Ovary (tissue), 10 donors: ENCODE measurements at places on chromosomes 16 and 17. TPM values are rescaled to one million over a fixed set of nuclear protein-coding genes. Genes with fewer than 3 reads are reported as not detected.

DNA sequence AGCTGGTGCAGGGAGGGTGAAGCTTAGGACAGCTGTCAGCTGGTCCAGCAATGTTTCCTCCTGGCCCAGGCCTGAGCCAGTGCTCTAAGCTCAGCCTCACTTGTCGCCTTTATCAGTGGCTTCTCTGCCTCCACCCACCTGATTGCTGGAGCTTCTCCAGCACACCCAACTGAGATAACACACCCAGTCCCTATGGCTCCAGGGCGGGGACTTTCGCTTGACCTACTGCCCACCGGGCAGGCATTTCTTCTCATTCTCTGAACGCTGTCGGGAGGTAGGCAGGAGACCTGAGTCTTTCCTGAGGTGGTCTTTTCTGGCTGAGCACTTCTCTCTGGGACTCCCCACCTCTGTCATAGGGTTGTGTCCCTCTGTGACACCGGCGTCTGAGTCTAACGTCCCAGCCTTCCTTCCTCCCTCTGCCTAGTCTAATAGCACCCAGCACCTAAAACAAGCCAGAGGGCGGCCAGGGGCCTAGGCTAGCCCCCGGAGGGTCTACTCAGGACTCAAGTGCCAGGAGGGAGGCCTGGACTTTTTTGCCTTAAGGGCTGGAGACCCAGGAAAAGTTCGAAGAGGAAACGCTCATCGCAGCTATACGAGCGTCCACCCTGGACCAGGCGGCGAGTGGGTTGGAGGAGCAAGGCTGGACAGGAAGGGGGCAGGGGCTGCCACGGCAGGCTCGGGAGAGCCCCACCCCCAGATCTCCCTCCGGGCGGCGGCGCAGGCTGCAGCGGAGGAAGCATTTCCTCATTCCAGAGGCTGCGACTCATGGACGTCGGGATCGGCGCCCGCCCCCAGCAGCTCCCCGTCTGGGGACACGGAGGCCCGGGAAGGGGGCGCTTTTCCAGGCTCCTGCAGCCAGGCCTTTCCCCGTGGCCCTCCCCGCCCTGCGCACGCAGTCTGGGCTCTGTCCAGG, 756 bp downstream of the TAX1BP3 start:
- H3K27ac ChIP-seq: peak overlapping the region; percentile 89
- peak overlapping the region; percentile 88 for H3K4me3 ChIP-seq
- peaks cover 19% of the 10 kb centered on the region for H3K4me1 ChIP-seq
- no peaks in the 10 kb centered on the region for H3K36me3 ChIP-seq
- DNase-seq: peak; percentile 93

DNA sequence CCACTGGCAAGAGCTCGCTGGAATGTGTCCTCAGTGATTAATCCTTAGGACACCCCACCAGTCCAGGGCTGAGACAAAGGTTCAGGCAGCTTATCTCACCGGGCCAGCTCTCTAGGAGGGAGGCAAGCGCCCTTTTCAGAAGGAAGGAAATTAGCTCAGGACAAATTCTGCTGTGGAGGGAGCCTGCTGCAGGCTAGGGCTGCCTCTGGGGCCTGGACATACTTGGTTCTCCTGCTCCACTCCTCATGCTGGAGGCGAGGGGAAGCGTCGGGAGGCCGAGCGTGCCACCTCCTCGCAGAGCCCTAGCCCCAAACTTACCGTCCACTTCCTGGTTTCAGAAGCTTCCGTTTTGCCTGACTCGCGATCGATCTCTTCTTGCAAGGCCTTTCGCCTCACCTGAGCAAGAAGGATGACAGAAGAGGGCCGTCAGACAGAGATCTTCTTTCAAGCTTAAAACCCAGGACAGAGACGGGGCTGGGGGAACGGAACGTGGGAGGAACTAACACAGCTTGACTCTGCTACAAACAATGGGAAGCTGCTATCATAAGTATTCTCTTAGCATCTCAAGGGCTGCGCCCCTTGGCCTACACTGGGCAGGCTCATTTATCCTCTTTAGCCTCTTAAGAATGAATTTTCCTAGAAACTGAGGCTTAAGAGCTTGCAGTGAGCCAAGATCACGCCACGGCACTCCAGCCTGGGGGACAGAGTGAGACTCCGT, 7.7 kb downstream of the KNOP1 start:
- no peak overlapping the region for H3K4me3 ChIP-seq
- H3K27me3 ChIP-seq: no peaks in the 10 kb centered on the region
- H3K4me1 ChIP-seq: no peaks in the 10 kb centered on the region
- H3K27ac ChIP-seq: no peak overlapping the region

DNA sequence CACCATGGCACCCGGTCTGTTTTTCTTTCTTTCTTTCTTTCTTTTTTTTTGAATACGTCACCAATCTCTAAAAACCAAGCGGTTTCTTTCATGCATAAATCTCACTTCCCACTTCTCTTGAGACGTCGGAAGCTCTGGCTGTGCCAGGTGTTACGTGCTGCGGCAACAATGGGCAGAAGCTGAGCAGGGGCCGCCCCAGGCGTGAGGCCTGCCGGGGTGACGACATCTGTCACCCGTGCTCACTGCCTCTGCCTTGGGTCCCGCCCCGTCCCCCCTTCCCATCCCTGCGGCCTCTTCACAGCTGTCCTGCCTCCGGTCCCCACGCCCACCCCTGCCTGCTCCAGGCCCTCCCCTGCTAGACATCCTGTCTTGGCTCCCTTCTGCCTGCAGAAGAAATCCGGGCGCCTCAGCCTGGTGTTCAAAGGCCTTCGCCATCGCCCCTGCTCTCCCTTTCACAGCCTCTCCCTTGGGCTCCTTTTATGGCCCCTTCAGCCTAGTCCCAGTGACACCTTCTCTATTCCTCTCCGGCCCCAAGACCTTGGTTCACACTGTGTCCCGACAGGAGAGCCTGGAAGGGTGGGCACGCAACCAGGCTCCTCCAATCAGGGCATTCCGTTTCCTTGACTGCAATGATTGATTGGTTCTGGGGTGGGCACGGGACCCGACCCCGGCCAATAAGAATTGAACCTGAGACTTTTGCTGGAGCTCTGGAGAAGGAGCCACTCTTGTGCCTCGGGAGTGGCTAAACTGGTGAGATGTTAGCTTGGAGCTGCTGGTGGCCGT, 4.8 kb downstream of the P2RX1 start:
- no peaks in the 10 kb centered on the region for H3K27me3 ChIP-seq
- H3K4me3 ChIP-seq: no peak overlapping the region
- H3K36me3 ChIP-seq: no peaks in the 10 kb centered on the region

GRCh38 chr17:31536451-31536850, 145.0 kb downstream of the RAB11FIP4 start:
- H3K4me1 ChIP-seq: peaks cover 9% of the 10 kb centered on the region
- H3K27me3 ChIP-seq: no peaks in the 10 kb centered on the region
- no peaks in the 10 kb centered on the region for H3K36me3 ChIP-seq
- H3K27ac ChIP-seq: no peak overlapping the region
- no peak for DNase-seq

DNA sequence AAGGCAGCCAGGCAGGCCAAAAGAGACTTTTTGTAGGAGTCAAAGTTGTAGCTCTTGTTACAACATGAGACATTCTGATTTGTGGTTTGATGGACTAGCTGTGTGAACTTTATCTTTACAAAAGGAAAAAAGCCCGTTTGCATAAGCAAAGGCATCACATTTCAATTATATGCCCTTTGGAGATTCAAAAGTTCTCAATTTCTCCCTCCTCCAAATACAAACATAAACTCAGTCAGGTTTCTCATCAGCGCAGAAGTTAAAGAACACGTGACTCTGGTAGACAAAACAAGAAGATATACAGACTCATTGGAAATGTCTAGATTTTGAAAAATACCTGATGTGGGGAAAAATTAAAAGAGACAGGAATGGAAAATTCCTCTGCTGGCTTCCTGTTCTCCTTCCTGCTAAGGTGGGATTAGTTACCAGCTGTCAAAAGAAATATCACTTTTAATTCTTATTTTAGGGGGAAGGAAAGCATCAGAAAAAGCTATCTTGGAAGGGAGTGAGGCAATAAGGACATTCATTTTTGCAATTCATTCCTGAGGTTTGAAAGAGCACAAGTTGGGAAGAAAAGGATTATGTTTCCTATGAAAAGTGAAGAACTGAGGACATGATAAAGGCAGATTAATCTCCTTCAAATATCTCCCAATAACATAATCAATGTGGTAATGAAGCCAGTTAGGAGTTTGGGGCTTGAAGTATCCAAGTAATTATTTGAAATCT, 4.6 kb upstream of the KCNJ16 start:
- no peaks in the 10 kb centered on the region for H3K36me3 ChIP-seq
- peaks cover 4% of the 10 kb centered on the region for H3K4me1 ChIP-seq
- DNase-seq: no peak
- peak overlapping the region; percentile 18 for H3K27ac ChIP-seq
- H3K27me3 ChIP-seq: no peaks in the 10 kb centered on the region

OTOP3 gene
- not detected for total RNA-seq
